ENCODE measurements at places on chromosomes 12 and 14. TPM values are rescaled to one million over a fixed set of nuclear protein-coding genes. Genes with fewer than 3 reads are reported as not detected.

The TCL1A gene
- total RNA-seq = not detected

The PLEKHG7 gene
- not detected for total RNA-seq

DNA sequence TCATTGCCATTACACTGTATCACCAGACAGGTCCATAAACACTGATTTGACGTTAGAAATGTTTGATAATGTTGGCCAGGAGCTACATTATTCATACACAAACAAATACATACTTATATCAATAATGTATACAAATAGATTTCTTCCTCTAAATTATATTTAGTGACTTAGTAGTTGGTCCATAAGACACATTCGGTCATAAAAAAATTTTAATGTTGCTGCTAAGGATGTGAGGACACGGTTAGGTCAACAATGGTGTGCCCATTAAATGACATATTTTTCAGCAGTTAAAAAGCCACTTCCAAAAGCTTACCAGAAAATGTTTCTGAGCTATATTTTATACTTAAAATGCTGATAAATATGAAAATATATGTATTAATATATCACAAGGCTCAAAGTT is 1148.7 kb upstream of the TMEM132C start:
- DNase-seq = no peak

GRCh38 chr12:252636-253035 is 10.0 kb downstream of the SLC6A13 start:
- DNase-seq = no peak

DNA sequence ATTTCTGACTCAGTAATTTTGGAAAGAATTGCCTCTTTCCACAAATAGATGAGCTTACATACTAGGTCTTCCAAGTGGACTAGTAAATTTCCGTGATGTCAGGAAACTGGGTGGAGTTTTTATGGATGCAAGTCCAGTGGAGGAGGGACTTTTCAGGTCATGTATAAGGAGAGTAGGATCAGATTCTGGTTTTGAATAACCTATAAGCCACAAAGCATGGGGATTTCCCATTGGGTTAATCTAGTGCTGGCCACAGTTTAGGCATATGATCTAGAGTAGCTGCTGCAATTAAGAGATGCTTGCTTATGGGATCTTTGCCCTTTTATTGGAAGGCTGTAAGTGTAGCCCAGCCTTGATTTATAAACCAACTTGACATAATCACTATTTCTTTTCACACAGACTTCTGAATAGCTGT is 33.8 kb downstream of the STK38L start:
- DNase-seq = no peak
